T-helper 22 cell (primary cell): ENCODE measurements at places on chromosomes 7 and 10.

DNA sequence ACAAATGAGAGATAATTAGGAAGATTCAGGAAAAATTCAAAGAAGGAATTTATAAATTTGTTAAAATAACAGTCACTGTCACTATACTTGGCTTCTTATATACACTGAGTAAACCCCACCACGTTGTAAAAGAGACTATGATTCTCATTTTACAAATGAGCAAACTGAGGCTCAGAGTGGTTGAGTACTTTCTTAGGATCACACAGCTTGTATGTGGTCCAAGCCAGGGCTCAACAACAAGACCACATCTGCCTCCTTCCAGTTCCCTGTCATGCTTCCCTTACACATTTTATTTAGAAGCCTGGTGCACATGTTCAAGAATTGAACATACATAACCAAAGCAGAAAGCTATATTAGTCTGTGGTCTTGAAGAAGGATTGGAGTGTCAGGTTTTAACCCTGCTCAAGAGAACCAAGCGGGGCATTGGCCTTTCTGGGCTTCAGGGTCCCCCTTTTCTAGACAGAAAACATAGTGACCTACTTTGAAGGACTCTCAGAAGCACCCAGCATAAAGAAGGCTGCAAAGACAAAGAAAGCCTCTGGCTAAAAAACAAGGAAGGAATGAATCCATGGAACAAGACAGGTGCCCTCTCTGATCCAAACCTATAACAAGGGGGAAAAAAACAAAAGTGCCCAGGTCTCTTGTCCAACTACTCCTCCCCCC, 846 bp downstream of the MRLN start:
- DNase-seq: no peak

- DNase-seq: no peak
Observed at GRCh38 chr7:29622335-29623265, 59.0 kb downstream of the PRR15 start.

- no peak for DNase-seq
Observed at GRCh38 chr10:75651417-75651816, 220.0 kb downstream of the LRMDA start.

- no peak for DNase-seq
Observed at GRCh38 chr10:132912225-132912712, 30.1 kb downstream of the CFAP46 start.

- no peak for DNase-seq
Observed at GRCh38 chr7:27586825-27587224, 75.9 kb downstream of the HIBADH start.
